Retinal pigment epithelial cell (primary cell): ENCODE measurements at places on chromosomes 2 and 18.

DNA sequence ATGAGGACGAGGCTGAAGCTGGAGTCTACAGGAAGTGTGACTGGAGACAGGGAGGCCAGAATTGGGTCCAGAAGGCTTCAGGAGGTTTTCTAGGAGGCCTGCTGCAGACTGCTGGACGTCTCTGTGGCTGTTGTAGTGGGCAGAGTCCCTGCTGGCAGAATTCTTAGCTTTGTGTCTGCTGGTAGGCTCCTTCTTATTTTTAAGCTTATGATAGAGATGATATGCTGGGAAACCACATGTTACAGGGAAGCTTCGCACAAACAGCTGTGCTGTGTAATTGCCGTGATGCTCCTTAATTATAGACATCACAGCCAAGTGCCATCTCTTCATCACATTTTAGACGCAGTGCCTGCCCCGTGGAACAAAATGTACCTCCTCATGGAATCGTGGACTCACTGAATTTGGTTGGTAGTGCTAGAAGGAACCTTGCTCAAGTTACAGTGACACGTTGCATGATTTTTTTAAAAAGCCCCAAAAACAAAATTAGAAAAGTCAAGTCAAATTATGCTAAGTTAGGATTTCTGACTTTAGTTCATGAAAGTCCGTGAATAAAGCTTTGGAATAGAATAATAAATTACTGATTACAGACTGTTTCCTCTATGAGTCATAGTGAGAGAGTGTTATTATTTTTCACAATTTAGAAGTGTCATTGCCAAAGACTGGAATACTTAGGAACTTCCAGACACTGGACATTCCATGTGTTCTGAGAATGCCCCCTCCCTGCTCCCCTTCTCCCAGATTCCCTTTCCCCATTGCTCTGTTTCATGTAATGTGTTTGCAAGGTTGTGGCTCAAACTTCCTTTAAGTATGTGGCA, 144.1 kb downstream of the FHOD3 start:
- DNase-seq = peak; percentile 62

- no peak for DNase-seq
Measured at GRCh38 chr18:8826514-8826913, 121.2 kb downstream of the MTCL1 start.

DNA sequence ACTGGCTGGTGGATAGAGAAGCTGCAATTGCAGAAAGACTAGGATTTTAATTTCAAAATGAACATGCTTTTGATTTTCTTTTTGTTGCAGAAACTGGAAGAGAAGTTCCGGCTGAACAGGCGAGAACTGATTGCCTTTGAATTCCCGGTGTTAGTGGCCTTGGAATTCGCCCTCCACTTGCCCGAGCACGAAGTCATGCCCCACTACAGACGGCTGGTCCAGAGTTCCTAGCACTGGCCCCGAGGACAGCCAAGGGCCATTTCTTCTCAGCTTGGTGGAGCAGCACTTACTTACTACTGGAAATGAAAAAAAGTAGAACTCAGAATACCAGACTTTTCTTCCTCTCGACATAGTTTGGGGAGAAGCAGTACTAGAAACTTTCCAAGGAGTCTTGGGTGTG, 121.9 kb downstream of the CABLES1 start:
- DNase-seq = no peak

GRCh38 chr18:9906481-9906880, 7.3 kb upstream of the VAPA start:
- no peak for DNase-seq
